Neural progenitor cell (in vitro differentiated cells): ENCODE measurements at places on chromosomes 7 and 10.

DNA sequence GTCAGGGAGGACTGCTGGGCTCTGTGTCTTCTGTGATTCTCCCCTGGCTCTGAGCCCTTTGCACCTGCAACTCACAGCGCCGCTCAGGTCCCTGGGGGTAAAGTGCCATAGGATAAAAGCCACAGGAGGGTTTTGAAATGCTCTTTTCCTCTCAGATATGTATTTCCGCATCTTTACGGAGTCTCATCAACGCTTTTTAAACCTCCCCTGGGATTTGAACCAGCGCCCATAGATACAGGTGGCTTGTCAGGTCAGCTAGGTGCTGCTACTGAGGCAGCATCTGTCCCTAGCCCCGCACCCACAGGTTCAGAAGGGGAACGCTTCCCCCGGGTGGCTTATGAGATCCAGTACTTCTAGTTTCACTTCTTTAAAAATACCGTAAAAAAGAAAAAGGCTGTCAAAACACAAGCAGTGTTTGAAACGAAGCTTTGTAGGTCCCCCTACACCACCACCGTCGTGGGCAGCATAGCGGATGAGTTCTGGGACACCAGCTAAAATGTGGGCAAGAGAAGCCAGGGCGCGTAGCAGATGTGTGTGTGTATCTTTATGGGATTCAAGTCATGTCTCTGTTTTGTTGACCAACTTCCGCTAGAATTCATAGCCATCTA, 173.5 kb downstream of the CUX1 start:
- DNase-seq, result no peak

- DNase-seq, result no peak
Observed at GRCh38 chr10:120282846-120283492, 174.1 kb upstream of the PLPP4 start.

DNA sequence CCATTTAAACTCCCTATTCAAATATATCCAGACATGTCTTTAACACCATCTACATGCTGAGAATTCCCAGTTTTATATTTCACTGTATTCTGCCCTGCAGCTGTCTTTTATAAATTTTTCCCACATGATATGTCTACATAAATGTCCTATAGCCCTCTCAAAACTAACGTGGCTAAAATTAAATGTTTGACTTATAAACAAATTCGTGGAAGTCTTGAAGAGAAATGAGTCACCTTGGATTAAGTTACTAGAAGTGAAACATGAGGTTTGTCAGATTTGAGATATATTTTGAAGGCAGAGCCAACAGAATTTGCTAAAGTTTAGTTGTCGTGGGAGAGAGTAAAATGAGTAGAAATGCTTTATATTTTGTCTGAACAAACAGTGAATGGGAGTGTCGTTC, 386.9 kb upstream of the CNTNAP2 start:
- DNase-seq, result no peak

DNA sequence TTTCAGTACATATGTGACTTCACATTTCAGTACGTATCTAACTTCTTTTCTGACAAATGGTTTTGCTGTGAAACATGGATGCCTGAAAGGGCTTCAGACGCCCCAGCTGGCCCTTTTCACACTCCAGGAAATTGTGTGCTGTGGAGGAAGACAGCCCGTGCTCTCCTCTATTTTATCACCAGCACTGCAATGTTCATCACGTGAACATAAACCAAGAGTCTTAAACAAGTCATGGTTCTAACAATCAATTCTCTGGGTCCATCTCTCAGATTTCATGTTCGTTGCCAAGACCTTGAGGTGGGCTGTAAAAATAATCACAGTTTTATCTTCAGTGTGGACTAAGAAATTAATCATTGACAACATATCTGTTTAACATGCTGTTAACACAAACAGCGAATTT, 141.2 kb downstream of the WDR37 start:
- no peak for DNase-seq

GRCh38 chr7:75866489-75867389, 12.1 kb upstream of the RHBDD2 start:
- DNase-seq, result peak; percentile 85

DNA sequence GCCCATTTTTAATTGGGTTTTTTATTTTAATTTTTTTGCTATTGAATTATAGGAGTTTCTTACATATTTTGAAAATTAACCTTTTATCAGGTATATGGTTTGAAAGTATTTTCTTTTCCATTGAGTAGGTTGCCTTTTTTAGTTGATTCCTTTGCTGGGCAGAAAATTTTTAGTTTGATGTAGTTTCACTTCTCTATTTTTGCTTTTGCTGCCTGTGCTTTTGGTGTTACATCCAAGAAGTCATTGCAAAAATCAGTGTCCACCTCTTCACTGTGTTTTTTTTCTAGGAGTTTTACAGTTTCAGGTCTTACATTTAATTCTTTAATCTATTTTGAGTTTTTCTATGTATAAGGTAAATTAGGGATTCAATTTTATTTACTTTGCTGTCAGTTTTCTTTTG, 129.8 kb upstream of the FERD3L start:
- no peak for DNase-seq

DNA sequence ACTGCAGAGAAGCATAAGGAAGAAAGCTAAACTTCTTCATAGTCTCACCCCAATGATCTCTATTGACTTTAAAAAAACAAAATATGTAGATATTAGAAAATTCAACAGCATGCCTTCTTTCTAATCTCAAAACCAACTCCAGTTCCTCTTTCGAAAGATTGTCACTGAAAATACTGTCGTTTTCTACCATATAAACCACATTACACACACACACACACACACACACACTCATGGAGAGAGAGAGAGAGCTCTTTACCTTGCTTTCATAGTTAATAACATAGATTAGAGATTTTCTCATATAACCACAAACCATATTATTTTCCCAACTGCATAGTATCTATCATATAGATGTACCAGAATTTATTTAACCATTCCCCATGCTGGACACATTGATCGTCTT, 296.2 kb upstream of the MGMT start:
- DNase-seq, result no peak

- DNase-seq, result no peak
Observed at GRCh38 chr10:78960316-78960800, 108.4 kb upstream of the ZMIZ1 start.
